Substantia nigra (tissue), 51 donors: ENCODE measurements at places on chromosomes 11 and 22.
A peak's percentile ranks its signal among the peaks of the same experiment; 100 is the strongest.

GRCh38 chr11:111309215-111309915, 11.0 kb downstream of the POU2AF3 start:
- DNase-seq, result no peak

GRCh38 chr11:23563591-23563990, 703.3 kb upstream of the CCDC179 start:
- no peak for DNase-seq

DNA sequence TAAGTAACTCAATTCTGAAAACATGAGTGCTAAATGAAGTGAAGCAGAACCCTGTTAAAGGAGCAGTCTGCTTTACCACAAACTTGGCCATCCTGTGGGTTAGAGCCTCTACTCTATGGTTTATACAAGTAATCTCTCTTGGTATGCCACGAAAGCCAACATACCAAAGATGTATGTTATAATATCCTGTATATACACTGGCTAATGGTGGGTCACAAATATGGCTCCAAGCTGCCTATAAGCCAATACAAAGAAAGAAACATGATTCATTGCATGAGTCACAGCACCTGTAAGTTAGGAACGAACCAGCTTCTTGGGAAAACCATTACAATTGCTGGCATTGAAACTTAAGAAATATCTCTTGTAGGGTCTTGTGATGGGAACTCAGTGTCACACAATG, 16.1 kb downstream of the XRRA1 start:
- no peak for DNase-seq

DNA sequence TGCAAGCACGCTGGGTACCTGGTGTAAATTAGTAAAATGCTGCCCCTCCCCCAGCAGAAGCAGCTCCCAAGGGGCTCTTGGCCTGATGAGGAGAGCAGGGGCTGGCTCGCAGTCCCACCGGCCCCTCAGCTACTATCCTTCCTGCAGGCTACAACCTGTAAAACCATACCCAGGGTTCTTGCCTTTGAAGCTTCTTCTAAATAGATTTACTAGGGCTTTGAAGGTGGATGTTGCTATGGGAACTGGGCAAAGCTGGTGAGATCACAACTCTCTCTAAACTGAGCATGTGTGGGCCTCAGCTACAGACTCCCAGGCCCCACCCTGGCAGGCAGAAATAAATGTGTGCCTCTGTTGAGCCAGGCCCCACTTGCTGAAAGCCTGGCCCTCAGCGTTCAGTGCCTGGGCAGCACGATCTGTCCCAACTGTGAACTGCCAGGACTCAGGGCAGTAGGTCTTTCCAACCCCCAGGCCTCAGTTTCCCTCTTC, 18.5 kb downstream of the CD5 start:
- DNase-seq, result no peak

GRCh38 chr11:30583476-30584280, 2.5 kb downstream of the MPPED2 start:
- peak; percentile 22 for DNase-seq

GRCh38 chr11:132540581-132540980, 991.7 kb downstream of the OPCML start:
- no peak for DNase-seq

DNA sequence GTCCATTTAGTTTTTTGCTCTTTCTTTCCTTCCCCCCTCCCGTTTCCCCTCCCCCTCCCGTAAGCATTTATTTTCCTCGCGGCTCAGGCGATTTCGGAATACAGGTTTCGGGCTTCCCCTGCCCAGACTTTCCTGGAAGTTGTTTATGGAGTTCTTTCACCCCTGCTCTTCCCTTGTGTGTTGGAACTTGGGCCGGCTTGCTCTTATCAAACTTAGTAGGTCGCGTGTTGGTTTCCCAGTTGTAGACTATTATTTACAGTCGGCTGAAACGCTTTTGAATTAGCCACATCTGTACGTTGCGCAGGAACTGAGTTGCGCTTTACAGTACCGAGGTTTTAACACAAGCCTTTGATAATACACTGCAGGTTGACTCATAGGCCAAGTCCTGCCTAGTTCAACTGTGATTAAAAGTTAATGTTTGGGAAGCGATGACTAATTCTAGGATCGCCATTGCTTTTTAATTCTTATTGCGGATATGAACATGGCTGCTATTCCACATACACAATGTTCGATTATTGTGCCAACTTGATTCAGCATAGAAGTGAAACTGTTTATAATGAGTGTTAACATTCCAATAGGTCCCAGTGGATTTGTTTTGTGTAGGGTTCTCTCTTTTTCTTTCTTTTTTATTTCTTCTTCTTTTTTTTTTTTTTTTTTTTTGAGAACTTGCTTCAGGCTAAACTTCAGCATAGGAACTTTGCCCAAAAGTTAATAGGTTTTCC, 1.7 kb downstream of the YAP1 start:
- DNase-seq, result no peak
